DMS153 (cell line): ENCODE measurements at places on chromosomes 13 and 19.

GRCh38 chr13:27523346-27524073 is 73.1 kb upstream of the MTIF3 start:
- DNase-seq, result no peak

DNA sequence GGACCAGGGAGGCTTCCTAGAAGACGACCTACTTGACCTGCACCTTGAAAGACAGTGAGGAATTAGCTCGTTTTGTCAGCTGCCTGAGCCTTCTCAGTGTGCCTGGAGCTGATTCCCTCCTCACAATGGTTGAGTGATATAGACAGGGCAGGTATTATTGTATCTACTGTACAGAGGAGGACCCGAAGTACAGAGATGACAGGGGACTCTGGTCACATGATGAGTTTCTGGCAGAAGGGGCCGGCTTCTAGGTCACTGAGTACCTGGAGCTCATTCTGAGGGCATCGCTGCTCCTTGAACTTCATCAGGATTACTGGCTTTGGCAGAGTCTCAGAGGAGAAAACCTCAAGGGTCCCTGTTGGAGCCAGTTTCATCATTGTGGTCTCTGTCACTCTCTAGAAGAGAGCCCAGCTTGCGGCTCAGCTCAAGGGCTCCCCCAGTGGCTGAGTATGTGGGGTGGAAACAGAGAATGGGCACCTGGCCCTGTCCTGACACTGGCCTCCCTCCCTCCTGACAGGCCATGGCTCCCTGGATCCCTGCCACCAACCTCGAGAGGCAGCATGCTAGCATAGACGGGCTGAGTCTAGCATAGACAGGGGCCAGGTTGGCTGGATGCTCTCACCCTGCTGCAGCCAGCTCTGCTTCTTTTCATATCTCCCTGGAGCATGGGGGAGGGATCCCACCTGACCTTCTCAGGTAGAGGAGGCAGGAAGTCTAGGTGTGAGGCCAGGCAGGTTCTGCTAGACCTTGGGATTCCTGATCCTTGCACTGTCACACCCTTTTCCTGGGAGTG is 38.7 kb downstream of the NFIX start:
- peak; percentile 61 for DNase-seq

- DNase-seq, result no peak
Observed at GRCh38 chr13:31394506-31394905, 194.7 kb downstream of the B3GLCT start.

- DNase-seq, result no peak
Observed at GRCh38 chr19:4267901-4268815, 10.9 kb upstream of the SHD start.
